ENCODE measurements at places on chromosomes 5 and 9.

DNA sequence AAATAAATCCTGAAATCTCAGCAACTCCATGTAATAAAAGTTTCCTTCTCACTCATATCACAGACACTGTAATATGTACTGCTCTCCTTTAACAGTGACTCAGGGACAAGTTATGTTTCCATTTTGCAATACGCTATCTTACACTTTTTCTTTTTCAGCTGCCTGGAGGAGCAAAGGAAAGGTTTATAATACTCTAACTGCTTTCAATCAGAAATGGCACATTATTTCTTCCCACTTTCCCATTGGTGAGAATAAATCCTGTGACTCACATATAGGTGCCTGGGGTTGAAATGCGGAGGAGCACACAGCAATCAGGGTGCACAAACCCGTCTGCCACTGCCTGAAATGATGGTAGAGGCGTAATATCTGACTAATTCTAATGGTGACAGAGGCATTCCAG is 186.6 kb downstream of the HINT1 start:
- no peak for DNase-seq

DNA sequence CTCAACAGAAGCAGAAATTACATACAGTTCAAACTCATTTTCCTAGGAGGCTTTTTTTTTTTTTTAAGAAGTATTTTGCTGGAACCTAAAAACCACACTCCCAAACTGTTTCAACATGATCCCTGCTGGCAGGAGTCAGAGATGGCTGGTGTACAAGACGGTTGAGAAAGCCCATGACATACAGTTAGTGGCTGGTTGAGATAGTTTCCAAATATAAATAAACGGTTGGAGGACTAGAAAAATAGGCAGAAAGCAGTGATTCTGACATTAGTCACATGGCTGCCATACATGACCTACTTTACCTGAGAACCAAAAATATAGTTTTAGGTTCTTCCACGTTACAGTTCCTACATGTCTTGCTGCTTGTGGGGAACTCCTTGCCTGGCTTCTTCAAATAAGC is 31.7 kb upstream of the BASP1 start:
- DNase-seq, result no peak

DNA sequence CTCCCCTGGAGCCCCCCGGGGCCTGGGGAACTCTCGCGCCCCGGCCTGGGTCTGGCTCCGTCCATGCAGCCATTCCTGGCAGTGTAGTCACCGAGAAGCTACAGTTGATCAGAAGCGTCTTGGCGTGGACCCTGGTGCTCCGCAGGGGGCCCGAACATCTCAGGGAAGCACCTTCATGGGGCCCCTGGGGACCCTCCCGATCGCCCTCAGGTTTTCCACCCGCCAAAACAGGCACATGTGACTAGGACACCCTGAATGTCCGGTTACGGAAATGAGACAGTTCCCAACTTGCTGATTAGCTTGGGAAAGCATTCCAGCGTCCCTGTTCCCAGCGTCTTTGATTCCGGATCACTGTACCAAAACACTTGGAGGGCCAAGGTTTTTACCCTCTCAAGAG is 472 bp downstream of the FBXO4 start:
- DNase-seq, result no peak

DNA sequence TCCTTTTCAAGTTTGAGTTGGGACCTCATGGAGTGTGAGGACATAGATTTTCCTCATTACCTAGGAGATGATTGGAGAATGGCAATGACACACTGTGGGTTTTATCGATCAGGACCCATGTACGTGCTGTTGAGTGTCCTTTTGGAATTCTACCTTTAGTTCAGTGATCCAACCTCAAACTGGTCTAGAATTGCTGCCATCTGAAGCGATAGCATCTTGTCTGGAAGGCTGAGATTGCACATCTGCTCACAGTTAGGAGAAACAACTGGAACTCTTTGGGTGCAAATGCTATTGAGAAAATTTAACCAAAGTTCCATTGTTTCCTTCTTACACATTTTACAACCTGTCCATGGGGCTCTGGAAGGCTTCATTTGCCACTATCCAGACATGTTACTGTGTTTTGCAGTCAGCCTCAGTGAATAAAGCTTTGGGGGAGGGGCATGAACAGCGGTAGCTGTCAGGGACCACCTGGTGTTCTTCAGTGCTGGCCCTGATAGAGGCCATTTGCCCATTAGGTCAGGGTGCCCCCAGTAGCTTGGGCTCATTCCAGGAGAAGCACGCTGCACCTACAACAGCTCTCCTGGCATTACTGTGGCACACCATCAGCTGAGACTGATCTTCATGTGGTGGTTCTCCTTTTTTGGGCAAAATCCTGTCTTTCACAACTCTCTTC is 123.1 kb downstream of the PDE8B start:
- no peak for DNase-seq

- no peak for DNase-seq
Observed at GRCh38 chr5:173664154-173664526, 47.7 kb upstream of the BOD1 start.

GRCh38 chr9:128048663-128049062 is 18.5 kb downstream of the NAIF1 start:
- DNase-seq, result no peak

DNA sequence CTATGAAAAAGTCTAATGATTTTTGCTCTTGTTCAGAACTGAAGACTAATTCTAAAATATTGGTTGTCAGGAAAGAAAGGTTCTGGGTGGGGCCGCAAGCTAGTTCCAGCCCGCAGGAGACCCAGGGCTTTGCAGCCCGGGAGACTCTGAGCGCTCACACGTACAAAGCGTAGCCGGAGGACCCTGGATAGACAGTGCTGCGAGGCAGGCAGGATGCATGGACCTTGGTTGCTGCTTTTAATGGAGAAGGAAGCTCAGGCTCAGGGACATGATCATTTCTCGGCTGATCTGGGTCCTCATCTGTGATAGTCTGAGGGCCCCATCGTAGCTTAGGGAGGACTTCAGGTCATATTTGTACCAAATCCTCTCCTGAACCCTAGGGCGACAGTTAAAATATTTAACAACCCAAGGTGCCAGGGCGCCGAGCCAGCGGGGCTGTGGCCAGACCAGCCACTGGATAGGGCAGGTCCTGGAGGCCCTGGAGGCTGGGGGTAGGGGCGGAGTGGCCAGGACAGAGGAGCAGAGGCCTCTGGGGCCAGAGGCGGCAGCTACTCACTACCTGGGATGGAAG is 70.1 kb upstream of the UNC5A start:
- no peak for DNase-seq

DNA sequence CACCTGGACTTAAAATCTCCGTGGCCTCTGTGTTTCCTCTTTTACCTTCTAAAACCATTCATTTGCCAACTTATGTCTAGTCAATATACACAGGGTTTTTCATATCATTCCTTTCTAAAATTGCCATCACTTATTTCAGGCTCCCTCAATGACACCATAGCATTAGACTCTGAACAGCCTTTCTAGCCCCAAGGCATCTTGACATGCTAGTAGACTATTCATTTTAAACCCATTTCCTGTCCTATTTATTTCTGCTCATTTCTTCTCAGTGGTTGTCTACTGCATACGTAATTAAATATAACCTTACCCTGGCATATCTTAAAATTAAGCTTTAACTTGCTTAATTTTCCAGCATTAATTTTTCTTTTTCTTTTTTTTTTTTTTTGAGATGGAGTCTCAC is 83.2 kb downstream of the PHAX start:
- DNase-seq, result no peak

- DNase-seq, result no peak
Observed at GRCh38 chr5:173247510-173247909, 12.5 kb upstream of the NKX2-5 start.

DNA sequence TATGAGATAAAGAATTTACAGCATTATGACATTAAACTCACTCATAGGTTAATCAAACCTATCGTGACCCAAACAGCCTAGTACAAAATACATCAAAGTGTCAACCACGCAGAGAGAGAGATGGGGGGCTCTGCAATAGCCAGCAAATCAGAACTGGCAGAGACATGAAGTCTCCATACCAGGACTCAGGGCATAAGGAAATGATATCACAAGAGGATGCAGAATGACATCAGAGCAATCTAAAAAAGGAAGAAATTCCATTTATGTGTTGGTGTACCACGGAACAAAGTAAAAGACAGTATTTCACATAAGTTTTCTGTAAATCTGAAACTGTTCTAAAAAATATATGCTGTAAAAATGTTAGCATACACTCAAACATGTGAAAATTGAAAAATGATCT is 24.6 kb downstream of the BICD2 start:
- no peak for DNase-seq

GRCh38 chr5:67494186-67494855 is 297.7 kb upstream of the CD180 start:
- no peak for DNase-seq

DNA sequence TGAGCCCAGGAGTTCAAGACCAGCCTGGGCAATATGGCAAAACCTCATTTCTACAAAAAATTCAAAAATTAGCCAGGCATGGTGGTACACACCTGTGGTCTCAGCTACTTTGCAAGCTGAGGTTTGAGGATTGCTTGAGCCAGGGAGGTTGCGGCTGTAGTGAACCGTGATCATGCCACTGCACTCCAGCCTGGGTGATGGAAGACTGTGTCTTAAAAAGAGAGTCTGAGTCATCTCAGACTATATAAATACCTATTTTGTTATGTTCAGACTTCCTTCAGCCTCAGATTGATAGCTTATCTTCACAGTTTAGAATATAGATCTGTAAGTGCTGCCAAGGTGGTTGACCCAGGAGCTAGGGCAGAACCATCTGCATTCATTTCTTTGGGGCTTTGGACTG is 1.6 kb upstream of the PAIP2 start:
- no peak for DNase-seq

GRCh38 chr5:19314840-19315239 is 673.2 kb downstream of the CDH18 start:
- no peak for DNase-seq

GRCh38 chr9:33106372-33106771 is 29.9 kb upstream of the SMU1 start:
- DNase-seq, result no peak

DNA sequence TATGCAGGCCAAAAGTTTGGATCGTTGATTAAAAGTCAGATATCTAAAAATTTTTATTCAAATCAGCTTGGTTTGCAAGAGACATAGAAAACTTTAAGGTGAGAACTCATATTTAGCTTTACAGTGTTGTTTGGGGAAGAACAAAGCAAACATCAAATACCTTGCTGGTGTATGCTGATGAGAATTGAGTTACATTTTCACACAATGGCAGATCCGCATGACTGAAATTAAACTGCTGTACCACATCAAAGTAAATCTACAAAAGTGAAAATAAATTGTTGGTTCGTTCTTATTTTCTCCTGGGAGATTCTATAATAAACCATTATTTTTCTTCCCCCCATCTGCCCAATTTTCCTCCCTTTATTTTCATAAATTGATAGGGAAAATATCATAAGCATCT is 198.2 kb upstream of the PCSK5 start:
- DNase-seq, result no peak

DNA sequence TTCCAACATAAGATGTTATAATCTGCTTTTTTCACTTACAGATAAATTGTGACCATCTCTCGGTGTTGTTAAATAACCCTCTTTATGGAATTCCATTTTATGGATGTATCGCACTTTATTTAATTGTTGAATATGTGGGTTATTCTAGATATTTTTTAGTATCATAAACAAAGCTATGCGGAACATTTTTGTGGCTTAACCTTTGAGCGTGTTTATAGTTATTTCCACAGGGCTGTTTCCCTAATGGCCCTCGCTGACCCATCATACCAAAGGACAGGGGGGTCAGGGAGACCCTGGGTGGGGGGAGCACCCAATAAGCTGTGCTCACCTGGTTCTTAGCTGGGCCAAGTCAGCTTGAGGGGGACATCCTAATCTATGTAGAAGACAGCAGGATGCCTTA is 65.3 kb downstream of the NDST1 start:
- DNase-seq, result no peak

DNA sequence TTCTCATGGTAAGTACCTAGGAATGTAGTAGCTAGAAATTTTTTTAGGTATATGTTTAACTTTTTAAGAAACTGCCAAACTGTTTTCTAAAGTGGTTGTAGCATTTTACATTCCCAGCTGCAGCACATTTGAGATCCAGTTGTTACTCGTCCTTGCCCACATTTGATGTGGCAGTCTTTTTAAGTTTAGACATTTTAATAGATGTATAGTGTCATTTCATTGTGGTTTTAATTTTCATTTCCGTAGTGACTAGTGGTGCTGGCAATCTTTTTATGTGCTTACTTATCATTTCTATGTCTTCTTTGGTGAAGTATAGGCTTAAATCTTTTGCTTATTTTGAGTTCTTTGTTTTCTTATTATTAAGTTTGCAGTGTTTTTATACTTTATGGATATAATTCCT is 171.6 kb downstream of the GAS1 start:
- no peak for DNase-seq

DNA sequence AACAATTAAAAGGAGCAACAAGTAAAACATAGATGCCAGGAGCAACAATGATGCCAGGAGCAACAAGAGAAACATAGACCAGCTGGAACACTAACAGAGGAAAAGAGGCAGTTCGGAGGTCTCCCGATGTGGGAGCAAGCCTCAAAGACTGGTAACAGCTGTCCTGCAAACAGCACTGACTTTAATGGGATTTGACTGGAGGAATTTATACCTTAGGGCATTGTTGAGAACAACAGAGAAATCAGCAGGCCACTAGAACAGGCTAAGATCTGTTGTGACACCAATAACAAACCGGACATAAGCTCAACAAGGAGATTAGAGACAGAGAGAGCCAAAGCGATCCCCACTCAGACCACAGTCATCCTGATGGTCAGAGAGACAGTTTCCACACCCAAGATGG is 11.8 kb upstream of the SYK start:
- no peak for DNase-seq

DNA sequence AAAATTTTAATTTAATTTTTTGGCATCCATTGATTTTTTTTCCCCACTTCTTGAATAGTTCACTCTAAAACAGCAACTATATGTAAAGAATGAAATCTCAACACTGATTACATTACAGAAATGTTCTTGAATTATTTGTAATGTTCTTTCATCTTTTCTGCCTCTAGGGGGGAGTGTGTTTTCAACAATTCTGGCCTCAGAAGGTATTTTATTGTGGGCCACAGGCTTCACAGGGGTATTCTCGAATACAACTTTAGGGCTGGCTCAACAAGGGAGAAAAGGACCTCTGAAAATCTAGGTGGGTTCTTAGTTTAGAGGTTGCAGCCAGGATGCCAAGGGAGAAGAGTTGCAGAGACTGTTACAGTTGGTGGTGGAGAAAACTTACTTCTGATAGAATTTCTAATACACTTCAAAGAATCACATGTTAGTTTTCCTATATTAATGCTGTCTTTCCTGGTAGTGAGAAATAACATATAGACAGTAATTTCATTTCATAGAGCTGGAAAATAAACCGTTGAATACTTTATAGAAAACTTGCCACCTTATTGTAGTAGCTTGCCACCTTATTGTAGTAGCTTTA is 3.6 kb upstream of the NPR3 start:
- no peak for DNase-seq

GRCh38 chr9:13615660-13616490 is 336.4 kb upstream of the MPDZ start:
- DNase-seq, result no peak
